Substantia nigra (tissue), 51 donors: ENCODE measurements at places on chromosomes 12 and 14.

GRCh38 chr14:105199093-105199492, 18.0 kb upstream of the NUDT14 start:
- DNase-seq = peak; percentile 39

DNA sequence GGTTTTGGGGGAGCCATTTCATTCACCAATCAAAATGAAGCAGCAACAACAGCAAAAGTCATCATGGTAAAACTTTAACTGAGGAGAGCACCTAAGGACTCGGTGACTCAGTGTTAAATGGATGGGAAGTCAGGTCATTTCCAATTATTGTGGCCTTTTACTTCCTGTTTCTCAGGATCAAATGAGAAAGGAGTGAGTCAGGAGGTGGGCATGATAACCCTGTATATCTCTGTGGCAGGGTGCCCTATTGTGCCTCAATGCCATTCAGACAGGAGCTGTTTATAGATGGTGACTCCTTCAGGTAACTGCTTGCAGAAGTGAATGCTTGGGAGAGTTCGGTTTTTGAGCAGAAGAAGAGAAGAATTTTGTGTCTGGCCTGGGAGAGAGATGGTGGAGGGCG, 135.5 kb upstream of the CPM start:
- DNase-seq = no peak

DNA sequence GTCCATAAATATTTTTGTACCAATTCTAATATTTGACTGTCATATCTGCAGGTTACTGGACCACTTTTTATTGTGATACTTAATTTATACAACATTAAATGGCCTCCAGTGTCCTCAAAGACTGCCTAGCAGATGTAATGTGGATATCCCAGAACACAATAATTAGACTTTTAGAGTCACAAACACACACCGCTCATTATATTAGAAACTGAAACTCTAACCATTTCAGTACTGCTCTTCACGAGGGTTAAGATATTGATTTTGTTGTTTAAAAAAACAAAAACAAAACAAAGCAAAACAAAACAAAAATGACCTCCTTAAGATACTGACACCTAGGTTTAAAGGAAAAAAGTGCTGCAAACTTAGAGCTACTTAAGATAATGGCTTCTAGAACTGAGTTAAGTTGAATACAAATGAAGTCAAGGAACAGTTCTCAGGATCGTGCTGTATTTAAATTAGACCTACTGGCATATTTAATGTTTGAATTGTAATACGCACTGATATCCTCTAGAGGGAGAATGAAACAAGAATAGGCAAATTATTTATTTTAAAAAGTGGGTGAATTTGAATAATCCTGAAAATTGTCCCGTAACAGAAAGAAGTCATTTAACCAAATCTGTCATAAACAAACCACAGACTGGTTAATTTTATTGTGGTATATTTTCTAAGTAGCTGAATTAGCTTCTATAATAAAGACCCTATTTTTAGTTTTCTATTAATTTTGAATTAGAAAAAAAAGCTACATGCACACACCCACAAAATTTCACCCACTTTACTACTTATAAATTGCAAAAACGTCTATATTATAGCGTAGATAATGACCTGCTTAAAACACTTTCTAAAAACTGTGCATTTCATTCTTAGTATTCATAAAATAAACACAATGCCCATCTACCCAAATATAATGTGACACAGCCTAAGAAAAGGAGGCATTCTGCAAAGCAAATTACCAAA, 395.2 kb upstream of the DCN start:
- DNase-seq = no peak

DNA sequence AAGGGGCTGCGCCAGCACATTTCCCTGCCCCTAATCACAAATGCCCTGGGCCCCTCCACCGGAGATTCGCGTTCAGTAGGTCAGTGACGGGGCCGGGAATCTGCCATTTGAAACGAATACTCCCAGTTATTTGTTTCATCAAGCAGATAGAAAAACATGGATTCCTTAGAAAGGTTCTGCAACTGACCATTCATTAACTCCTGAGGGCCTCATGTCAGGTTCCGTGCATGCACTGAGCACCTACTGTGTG, 25.6 kb upstream of the UBC start:
- DNase-seq = no peak

- DNase-seq = no peak
Observed at GRCh38 chr12:22598141-22598762, 26.7 kb upstream of the ETNK1 start.

DNA sequence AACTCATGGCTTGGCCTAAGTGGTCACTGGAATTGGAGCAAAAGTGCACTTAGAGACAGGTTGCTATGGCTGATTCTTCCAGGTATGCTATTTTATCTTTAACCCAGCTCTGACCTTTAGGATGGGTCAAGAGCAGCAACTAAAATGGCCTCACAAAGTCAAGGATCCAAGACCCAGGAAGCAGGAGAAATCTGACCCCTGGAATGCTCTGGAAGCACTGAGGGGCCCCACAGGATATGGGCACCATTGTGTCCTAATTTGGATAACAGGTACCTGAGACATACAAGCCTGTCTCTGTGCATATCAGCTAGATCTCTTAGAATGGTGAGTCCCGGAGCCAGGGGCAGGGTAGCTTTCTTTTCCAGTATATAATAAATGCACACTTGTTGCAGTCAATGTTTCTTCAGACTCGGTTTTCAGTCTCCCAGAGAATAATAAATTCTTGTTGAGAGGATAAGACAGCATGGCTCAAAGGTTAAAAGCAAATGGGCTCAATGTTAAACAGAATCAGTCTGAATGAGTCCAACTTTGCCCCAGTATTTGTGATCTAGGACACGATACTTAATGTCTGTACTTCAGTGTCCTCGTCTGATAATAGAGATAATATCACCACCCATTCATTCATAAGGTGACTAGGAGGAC, 29.3 kb upstream of the TMCC3 start:
- no peak for DNase-seq
